ENCODE measurements at places on chromosomes 16 and 17.

- no peak for DNase-seq
These were observed 16.3 kb upstream of the SALL1 start for GRCh38 chr16:51167170-51167895.

- no peak for DNase-seq
These were observed 13.7 kb upstream of the XYLT2 start for GRCh38 chr17:50332196-50332595.

DNA sequence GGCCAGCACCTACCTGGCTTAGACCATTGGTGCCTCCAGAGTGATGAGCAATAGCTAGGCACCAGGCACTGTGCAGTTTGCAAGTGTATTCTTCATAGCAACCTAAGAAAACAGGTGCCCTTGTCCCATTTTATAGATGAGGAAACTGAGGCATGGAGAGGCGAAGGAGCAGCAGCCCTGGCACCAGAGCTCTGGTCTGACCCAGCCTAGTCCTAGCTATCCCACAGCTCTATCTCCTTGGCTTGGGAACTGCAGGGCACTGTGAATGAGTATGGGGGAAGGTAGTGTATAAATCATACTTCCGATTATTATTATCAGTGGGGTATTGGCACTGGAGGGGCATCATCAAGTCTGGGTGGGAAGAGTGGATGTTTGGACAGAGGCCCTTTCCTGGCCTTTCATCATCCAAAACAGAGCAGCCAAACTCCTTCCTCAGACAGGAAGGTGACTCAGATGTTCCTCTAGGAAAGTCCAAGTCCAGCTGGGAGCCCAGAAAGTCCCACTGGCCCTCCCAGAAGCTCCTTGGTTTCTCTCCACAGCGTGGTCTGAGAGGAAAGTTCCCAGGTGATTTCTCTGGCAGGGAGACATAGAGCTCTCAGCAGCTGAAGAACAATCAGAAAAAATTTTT is 32.0 kb upstream of the PLLP start:
- no peak for DNase-seq

GRCh38 chr16:66942981-66943380 is 7.7 kb downstream of the CES2 start:
- DNase-seq, result no peak

GRCh38 chr16:31569360-31569717 is 41.6 kb downstream of the AHSP start:
- no peak for DNase-seq

All from GM20000 (cell line).